Right lung (tissue), 10 donors: ENCODE measurements at places on chromosomes 7 and 10. TPM values are rescaled to one million over a fixed set of nuclear protein-coding genes. Genes with fewer than 3 reads are reported as not detected.

Gene CRTAC1
- 6.4 TPM for polyA plus RNA-seq

Gene AKR1C4
- not detected for polyA plus RNA-seq

Gene TEX36
- polyA plus RNA-seq, result not detected

Gene PRLHR
- 0.03 TPM for polyA plus RNA-seq

Gene GPR85
- polyA plus RNA-seq, result 1.8 TPM

Gene THSD7A
- 18.8 TPM for polyA plus RNA-seq
